Activated CD4-positive, alpha-beta T cell treated with anti-CD3 and anti-CD28 coated beads, Interleukin-2, amount 50 U/mL, for 4 hours (primary cell): ENCODE measurements at places on chromosomes 5 and 9.

DNA sequence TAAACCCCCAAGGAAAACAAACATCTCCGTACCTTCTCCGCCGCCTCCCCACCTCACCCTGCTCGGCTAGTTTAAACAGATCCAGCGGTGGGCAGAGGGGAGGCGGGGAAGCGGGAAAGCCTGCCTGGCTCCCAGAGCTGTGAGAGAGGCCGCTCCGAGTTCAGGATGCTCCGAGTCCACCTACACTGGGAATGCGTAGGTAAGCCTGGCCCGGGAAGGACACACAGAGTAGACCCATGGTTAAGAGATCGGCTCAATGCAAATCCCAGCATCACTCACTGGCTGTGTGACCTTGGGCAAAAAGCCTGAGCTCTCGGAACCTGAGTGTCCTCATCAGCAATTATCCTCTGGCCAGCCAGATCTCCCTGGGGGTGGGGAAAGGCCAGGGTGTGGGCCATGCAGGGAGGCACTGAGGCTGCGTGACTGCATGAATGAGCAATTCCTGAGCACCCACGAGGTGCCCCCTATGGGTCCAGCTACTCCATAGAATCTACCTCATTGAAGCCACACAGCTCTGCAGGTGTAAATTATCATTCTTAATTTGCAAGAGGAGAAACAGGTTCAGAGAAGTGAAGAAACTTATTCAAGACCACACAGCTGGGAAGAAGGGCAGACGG lies 30.5 kb upstream of the LMX1B start:
- DNase-seq = no peak

GRCh38 chr9:426976-427375 lies 212.3 kb downstream of the DOCK8 start:
- no peak for DNase-seq

GRCh38 chr9:20043461-20043860 lies 254.6 kb upstream of the SLC24A2 start:
- DNase-seq = no peak

GRCh38 chr9:35748858-35749514 lies at the start of the genes GBA2 and RGP1:
Gene GBA2 (minus strand): TSS chr9:35749228. CDS start chr9:35748704, 524 bp downstream.
Gene RGP1 (plus strand): TSS chr9:35749287. CDS start chr9:35749756, 469 bp downstream.
- peak; percentile 39 for DNase-seq

DNA sequence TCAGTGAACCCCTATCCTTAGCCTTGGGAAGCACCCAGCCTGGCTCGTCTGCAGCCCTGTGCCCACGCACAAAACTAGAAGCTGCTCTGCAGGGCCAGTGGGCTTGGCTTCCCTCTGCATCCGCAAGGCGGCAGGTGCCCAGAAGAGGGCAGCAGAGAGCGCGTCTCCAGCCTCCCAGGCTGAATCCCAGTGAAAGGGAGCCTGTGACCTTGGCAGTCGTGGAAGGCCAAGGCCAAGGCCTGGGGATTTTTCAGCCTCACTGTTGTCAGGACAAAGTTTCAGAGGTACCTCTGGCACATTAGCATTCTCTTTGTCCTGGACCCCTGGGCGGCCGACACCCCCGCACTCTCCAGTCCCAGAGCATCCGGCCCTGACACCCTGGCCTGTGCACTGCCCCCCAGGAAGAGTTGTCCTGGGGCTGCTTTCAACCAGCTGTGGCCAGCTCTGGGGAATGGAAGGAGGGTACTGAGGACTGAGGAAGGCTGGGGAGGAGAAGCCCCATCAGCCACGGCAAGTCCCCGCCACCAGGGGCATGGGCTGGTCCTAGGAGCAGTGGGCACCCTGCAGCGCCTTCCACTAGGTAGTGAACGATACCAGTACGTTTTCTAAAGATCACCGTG lies 63.6 kb upstream of the IL17B start:
- peak; percentile 65 for DNase-seq

DNA sequence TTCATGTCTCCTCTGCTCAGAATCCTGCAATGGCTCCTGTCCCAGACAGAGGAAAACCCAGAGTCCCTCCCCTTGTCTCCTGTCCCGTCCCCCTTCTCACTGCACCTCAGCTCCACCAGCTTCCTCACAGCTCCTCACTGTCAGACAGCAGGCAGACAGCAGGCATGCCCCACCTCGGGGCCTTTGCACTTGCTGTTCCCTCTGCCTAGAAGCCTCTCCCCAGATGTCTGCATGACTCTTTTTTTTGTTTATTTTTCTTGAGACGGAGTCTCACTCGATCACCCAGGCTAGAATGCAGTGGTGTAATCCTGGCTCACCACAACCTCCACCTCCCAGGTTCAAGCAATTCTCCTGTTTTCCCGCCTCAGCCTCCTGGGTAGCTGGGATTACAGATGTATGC lies 8.8 kb upstream of the SLC6A7 start:
- no peak for DNase-seq

GRCh38 chr9:21075484-21075883 lies 2.3 kb downstream of the IFNB1 start:
- DNase-seq = no peak

DNA sequence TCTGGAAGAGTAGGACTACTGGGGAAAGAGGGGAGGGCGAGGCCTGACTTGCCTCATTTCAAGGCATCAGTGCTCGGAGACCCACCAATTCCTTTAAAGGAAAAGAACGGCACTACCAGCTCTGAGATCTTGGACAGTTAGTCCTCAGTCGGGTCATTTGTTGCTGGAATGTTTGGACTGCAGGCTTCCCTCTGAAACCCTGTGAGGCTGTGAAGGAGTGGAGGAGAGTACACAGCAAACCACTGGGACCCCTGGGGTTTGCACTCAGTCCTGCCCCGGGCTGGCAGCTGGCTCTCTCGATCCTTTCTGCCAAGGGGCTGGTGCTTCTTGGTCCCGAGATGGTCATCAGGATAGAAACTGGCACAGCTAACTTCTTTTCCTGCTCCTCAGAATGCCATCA lies 194.5 kb downstream of the TRIO start:
- no peak for DNase-seq

GRCh38 chr9:90894986-90895687 lies 93.5 kb downstream of the SYK start:
- DNase-seq = no peak

DNA sequence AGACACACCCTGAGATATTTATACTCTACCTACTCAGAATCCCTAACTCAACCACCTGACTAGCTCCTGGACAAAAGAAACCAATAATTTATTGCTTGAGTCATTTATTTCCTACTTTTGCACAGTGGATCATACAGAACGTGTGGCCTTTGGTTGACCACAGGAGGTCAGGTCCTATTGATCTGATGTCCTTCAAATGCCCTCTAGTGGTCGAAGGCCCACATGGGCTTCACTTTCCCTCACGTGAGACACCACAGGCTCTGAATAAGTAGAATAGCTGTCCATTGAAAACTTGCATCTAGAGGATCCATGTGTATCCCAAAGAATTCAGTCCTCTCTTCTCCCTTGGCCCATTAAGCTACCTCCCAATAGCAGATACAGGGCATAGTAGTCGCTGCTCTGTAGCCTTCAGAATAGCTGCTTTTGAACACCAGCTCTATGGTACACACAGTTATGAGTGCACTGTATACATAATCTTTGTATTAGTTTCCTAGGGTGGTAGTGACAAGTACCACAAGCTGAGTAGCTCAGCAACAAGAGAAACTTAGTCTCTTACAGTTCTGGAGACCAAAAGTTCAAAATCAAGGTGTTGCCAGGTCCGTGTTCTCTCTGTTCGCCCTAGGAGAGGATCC lies 177.6 kb upstream of the SMARCA2 start:
- DNase-seq = no peak

DNA sequence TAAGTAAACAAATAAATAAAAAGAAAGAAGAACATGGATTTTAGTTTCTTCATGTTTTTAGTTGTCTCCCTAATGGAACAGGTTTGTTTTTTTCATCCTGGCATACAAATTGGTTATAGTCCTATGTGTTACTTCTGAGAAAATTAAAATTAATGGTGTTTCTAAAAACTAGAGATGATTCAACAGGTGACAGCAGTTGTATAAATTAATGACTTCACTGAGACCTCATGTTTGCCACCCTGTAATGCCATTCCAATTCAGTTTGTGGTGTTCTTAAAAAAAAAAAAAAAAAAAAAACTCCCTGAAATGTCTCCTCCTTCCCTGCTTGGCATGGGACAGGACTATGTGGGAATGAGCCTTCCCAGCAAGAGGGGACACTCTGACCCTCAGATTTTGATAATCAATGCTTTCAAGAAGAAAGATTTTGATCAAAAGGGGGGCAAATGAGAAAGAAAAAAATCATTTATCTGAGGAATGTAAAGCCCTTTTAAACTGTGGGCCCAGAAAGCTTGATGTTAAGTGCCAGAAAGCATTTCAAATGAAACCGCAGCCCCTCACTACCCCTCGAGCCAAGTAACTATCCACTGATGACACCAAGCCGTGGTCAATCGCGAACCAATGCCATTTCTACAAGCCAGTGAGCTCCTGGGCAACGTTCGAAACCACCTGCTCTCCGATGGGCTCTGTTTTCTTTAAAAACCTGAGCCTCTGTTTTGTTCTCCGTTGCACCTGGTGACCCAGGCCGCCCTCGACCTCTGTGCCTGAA lies 941 bp downstream of the EXD3 start:
- DNase-seq = no peak

DNA sequence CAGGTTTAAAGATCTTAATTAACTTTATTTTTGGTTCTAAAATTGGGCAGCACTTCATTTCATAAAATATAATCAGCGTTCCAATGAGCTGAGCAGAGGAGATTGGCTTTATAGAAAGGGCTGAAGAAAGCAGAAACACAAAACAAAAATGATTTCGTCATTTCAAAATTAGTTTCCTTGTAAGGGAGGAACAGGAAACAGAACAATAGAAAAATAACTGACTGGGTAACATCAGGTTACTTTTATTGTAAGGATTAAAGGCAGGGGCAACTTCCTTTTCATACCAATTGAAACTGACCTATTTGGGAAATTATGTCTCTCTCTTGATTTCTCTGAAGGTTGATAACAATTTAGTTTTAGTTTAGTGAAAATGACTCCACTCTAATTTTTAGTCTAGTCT lies 157.1 kb downstream of the ATP10B start:
- no peak for DNase-seq

- no peak for DNase-seq
Observed at GRCh38 chr5:169909945-169910344, 70.3 kb downstream of the INSYN2B start.

GRCh38 chr5:133793756-133794465 lies 174.5 kb downstream of the C5orf15 start:
- no peak for DNase-seq

GRCh38 chr5:123517476-123517875 lies 5.5 kb downstream of the CSNK1G3 start:
- no peak for DNase-seq

- no peak for DNase-seq
Observed at GRCh38 chr5:1050423-1051365, 42.1 kb downstream of the NKD2 start.

- DNase-seq = no peak
Observed at GRCh38 chr5:111582451-111582850, 70.1 kb upstream of the STARD4 start.

DNA sequence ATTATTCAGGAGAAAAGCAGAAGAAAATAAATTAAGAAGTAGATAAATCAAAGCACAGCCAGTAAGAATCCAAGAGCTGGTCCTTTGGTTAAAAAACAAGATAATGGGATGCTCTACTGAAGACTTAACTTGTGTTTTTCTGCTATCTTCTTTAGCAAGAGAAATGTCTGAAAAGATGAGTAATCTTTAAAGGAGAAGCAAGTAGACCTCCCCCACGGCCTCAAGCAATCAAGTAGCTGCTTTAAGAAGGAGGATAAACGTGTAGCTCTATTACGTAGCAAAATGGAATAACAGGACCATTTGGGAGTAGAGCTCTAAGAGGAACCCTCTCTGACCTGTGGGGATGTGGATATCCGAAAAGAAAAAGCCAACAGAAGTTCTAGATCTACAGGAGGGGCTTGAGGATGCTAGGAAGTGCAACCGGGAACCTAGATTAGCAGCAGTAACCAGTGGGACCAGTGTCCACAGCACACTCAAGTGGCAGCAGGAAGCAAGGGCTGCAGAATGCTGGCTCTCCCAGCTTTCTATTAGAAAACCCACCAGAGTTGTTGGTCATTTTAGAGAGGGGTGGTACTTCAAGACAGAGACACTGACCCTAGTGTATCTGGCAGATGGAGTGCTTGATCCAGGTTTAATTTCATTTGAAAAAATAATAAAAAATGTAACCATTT lies 185.4 kb downstream of the GABBR2 start:
- no peak for DNase-seq

GRCh38 chr9:35937227-35937626 lies 20.7 kb downstream of the OR2S2 start:
- DNase-seq = no peak

- no peak for DNase-seq
Observed at GRCh38 chr5:107949688-107950341, 279.1 kb upstream of the EFNA5 start.

- no peak for DNase-seq
Observed at GRCh38 chr5:43926923-43927322, 323.9 kb downstream of the NNT start.

DNA sequence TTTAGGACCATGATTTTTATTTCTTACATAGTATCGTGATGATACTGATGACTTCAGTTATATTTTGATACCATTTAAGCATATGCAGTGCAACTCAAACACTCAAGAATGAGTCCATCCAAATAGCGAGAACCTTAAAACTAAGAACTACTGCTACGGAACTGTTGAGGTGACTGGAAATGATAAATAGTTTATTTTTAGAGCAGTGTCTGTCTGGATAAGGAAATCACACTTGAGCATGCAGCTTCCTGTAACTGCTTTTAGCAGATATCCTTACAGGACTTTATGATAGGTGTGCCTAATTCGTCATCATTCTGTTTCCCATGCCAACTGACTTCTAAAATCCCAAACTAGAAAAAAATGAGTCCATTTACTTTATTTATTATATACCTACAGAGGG lies 85.5 kb downstream of the ADGRV1 start:
- no peak for DNase-seq

GRCh38 chr9:83030391-83031107 lies 32.4 kb downstream of the RASEF start:
- no peak for DNase-seq

- DNase-seq = no peak
Observed at GRCh38 chr9:71928806-71929205, 17.4 kb downstream of the C9orf85 start.

GRCh38 chr5:122371511-122372151 lies 59.6 kb downstream of the SNCAIP start:
- DNase-seq = no peak

- DNase-seq = no peak
Observed at GRCh38 chr5:135342551-135342875, 56.5 kb downstream of the MACROH2A1 start.

GRCh38 chr9:2817999-2818803 lies 25.7 kb downstream of the PUM3 start:
- no peak for DNase-seq

DNA sequence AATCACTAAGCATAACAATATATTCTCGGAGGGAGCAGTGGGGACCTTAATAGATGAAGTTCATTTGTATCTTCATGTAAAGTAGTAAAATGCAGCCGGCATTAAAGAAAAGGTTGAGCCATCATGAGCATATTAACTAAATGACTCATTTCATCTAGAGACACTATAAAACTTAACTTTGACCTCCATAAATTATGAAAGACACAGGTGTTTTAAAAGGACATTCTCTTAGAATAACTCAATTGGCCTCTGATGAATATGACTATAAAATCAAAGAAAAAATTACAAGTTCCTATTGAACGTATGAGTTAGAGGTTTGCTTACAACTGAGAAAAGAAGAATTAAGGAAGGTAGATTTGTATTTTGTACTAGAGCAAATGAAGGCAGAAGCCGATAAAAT lies 220.3 kb downstream of the SEMA5A start:
- DNase-seq = no peak

- DNase-seq = no peak
Observed at GRCh38 chr5:179825655-179826182, 5.0 kb downstream of the SQSTM1 start.
